ENCODE measurements at places on chromosomes 11 and 22. TPM values are rescaled to one million over a fixed set of nuclear protein-coding genes. Genes with fewer than 3 reads are reported as not detected.

- no peaks in the 10 kb centered on the region for H3K27me3 ChIP-seq
- peaks cover 18% of the 10 kb centered on the region for H3K4me1 ChIP-seq
- no peaks in the 10 kb centered on the region for H3K36me3 ChIP-seq
- no peak overlapping the region for H3K4me3 ChIP-seq
These were observed 43.6 kb upstream of the PRR5 start for GRCh38 chr22:44658311-44658953.

- no peak overlapping the region for H3K27ac ChIP-seq
- H3K4me1 ChIP-seq: no peaks in the 10 kb centered on the region
- no peaks in the 10 kb centered on the region for H3K36me3 ChIP-seq
- H3K27me3 ChIP-seq: no peaks in the 10 kb centered on the region
- no peak for DNase-seq
These were observed 686.9 kb downstream of the FAM181B start for GRCh38 chr11:82046778-82047177.

DNA sequence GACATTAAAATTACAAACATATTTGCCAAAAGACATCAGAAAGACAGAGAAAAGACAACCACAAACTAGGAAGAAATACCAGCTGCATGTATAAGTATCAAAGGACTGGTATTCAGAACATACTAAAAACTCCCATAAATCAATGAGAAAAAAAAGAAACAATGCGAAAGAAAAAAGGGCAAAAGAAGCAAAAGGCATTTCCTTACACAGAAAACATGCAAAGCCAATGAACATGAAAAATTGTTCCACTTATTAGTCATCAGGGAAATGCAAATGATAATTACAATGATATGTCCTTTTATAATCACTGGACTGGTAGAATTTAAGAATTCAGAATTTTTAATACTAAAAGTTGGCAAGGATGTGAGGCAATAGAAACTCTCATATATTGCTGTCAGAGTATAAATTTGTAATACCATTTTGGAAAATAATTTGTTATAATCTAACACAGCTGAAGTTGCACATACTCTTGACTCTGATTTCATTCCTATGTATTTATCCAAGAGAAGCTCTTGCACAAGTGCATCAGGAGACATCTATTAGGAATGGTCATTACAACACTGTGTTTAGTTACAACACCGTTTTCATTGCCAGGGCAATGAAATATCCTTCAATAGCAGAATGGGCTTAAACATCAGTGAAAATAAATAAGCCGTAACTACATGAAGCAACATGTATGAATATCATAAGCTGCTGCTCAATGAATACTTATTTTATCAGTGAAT lies 279.7 kb downstream of the SWAP70 start:
- H3K27me3 ChIP-seq: no peaks in the 10 kb centered on the region
- no peaks in the 10 kb centered on the region for H3K4me1 ChIP-seq
- no peak for DNase-seq
- no peaks in the 10 kb centered on the region for H3K36me3 ChIP-seq

The EIF3F gene
- 196 TPM for total RNA-seq

The BACE1 gene
- 6.7 TPM for total RNA-seq

The OR51F1 gene
- not detected for total RNA-seq

The APOL3 gene
- total RNA-seq: 17.9 TPM
